ENCODE measurements at places on chromosomes 7 and 10.
A peak's percentile ranks its signal among the peaks of the same experiment; 100 is the strongest.

DNA sequence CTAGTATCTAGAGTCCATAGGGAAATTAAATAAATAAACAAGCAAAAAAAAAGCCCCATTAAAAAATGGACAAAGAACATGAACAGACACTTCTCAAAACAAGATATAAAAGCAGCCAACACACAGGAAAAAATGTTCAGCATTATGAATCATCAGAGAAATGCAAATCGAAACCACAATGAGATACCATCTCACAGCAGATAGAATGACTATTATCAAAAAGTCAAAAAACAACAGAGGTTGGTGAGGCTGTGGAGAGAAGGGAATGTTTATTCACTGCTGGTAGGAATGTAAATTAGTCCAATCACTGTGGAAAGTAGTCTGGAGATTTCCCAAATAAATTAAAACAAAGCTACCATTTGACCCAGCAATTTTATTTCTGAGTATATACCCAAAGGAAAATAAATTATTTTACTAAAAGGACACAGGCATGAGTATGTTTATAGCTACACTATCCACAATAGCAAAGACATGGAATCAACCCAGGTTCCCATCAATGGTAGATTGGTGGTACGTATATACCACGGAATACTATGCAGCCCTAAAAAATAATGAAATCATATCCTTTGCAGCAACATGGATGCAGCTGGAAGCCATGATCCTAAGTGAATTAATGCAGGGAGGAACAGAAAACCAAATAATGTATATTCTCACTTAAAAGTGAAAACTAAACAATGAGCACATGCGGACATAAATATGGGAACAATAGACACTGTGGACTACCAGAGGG is 366.5 kb upstream of the SEMA3C start:
- peak; percentile 92 for DNase-seq

GRCh38 chr7:132051311-132051710 is 494.9 kb upstream of the PODXL start:
- no peak for DNase-seq

- no peak for DNase-seq
These were observed 1250.9 kb upstream of the CELF2 start for GRCh38 chr10:9766762-9767161.

DNA sequence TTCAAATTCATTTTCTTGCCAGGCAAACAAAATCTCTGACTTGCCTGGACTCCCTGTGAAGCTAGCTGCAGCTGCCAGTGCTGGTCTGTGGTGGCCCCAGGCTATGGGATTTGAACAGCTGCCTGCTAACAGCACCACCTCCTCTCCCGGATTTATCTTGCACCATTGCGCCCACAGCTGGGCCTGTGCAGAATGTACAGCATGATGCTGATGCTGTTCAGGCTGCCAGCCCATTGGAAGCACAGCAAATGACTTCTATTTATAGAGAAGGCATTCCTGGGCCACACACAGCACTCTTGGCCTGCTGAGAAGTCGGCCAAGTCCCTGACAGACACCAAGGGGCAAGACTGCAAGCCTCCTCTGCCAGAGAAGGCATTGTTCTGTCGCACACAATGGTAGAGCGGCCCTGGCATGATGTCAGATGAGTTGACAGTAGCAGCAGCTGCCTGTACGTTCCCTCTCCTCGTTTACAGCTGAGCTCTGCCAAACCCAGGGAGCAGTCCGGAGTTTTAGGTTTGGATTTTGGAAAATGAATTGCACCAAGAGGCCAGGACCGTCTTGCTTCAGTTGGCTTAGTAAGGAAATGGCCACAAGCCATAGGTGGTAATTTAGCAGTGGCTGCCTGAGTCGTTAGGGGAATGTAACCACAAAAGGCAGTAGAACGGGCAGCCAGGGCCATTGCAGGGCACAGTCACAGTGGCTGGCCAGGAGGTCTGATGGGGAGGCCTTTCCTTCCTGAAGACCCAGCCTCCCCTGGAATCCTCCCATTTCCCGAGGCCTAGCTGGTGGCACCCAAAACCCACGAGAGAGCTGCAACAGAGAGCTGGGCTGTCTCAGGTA is 38.5 kb downstream of the MTURN start:
- peak; percentile 68 for DNase-seq

- DNase-seq, result peak; percentile 8
These were observed 60.9 kb downstream of the SLC16A9 start for GRCh38 chr10:59648711-59649201.

- DNase-seq, result peak; percentile 19
These were observed 55.6 kb upstream of the PNLIP start for GRCh38 chr10:116490028-116490662.

GRCh38 chr10:73836427-73836980 is 25.1 kb upstream of the NDST2 start:
- DNase-seq, result no peak

DNA sequence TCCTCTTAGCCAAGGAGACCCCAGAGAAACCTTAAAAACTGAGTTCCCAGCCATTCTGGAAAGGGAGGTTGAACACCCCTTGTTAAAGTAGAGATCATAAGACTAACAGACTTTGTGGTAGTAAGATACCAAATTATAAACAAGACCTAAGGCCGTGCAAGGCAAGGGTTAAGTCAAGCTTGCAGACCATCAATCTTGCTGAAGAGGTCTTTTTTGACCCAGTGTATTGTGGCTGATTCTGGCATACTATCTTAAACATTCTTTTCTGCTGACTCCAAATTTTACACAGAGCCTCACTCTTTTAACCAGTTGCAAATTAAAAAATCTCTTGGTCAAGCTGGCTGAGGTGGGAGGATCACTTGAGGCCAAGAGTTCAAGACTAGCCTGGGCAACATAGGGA is 1.2 kb upstream of the TBRG4 start:
- peak; percentile 9 for DNase-seq

DNA sequence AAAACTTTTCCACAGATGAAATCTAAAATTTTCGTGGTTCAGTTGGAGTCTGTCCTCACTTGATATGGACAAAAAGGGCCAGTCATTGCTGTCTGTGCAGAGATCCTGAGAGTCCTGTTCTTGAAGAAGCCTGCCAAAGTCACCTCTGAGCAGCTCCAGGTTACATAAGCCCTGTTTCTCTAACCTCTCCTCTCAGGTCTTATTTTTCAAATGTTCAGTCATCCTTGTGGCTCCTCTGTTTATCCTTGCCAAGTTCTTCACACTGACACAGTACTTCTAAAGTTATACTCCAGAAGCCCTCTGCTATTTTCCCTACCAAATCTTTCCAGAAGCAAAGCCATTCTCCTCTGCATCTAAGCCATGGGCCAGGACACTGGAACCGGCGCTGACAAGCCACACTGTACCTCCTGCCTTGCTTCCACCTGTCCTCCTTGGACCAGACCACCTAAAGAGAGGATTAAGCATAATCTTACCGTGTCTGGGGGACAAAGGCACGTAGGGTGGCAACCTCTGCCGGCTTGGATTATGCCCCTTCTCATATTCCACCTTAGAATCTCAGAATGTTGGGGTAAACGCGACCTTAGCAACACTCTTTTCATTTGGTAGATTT is 161.6 kb downstream of the JAZF1 start:
- no peak for DNase-seq

DNA sequence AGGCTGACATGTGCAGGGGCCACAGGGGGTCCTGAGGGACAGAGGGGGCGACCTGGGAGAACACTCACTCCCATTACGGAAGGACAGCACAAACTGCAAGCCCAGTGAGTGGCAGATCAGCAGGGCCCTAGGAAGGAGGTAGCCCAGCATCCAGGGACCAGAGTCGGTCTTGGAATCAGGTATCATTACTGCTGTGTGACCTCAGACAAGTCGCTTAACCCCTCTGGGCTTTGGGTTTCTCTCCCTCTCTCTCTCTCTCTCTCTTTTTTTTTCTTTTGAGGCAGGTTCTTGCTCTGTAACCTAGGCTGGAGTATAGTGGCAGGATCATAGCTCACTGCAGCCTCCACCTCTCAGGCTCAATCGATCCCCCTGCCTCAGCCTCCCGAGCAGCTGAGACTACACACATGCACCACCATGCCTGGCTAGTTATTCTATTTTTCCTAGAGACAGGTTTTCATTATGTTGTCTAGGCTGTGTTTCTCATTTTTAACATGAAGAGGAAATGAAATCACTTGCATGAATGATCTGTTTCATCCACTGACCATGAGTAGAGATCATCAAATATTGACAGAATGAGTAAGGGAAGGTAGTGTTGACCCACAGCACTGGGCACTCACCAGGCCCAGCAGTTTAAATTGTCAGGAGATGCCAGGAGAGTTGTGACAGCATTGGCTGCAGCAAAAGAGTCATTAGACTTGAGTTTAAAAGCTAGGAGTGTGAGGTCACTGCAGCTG is 49.4 kb downstream of the BUB3 start:
- no peak for DNase-seq

GRCh38 chr10:10207538-10207937 is 810.1 kb upstream of the CELF2 start:
- DNase-seq, result peak; percentile 3

GRCh38 chr7:149217570-149217969 is 21.9 kb upstream of the ZNF212 start:
- DNase-seq, result no peak

GRCh38 chr10:51800121-51800520 is 100.7 kb upstream of the CSTF2T start:
- no peak for DNase-seq

DNA sequence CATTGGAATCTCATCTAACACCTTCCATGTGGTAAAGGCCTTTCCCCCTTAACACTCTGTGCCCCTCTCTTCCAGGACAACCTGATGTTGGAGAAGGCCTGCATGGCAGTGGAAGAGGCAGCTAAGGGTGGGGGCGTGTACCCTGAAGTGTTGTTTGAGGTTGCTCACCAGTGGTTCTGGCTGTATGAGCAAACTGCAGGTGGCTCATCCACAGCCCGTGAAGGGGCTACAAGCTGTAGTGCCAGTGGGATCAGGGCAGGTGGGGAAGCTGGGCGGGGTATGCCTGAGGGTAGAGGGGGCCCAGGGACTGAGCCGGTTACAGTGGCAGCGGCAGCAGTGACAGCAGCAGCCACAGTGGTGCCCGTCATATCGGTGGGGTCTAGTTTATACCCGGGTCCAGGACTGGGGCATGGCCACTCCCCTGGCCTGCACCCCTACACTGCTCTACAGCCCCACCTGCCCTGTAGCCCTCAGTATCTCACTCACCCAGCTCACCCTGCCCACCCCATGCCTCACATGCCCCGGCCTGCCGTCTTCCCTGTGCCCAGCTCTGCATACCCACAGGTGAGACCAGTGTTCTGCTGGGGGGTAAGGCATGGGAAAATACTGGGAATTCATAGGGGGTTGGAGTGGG is 12.4 kb downstream of the NDST2 start:
- no peak for DNase-seq

DNA sequence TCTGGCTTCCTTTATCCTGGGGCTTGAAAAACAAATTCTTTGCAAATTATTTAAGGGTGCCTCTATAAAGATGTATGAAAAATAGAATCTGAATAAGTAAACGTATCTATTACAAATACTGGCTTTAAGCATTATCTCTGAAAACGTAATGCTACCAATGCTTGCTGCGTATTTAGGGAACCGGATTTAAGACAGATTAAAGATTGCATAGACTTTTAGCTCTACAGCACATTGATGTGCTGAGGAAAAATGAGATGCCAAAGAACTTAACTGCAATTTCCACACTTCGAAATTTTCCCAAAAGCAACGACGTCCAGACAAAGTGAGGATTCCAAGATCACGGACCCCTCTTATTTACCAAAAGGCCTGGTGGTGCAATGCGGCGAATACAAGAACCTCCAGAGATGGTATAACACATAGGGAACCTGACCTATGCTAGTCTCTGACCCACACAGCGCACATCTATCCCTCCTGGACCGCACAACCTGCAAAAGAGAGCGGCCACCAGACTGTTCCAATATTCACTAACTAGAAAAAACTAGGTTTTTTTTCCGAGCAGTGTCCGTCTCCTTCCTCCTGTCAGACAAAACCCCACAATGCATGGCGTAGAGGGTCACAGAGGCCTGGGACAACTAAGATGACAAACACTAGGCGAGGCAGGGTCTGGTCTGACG is 34.3 kb upstream of the PHF14 start:
- peak; percentile 2 for DNase-seq

DNA sequence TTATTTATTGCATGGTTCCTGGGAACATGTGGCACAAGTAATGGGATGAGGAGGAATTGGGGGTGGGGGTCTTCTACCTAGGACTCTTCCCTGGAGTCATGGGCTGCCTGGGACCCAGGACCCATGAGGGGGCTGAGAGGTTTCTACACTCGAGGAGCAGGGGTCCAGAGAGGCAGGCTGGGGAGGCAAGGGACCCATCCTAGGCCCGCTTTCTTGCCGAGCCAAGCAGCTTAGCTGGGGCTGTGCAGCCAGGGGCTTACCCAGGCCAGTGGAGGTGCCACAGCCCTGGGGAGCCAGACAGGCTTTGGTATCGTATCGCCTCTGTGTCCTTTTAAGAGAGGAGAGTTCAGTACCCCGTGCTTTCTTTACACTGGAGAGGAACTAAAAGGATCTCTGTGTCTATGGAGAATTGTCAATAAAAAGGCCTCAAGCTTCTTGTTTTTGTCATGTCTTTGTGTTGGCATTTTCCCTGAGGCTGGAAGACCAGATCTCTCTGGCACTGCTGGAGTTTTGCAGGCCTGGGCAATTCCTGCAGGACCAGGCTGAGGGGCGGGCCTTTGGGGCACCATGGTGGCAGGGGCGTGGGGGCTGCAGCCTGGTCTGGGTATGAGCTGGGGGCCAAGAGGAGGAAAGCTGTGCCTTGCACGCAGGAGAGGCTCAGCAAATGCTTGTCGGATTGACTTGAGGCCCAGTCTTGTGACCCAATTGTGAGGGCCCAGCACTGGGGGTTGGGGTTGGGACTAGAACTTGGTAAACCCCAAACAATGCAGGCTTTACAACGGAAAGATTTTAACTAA is 11.1 kb downstream of the SFRP5 start:
- DNase-seq, result no peak

GRCh38 chr10:99630433-99630832 is 10.2 kb upstream of the SLC25A28 start:
- DNase-seq, result peak; percentile 56

GRCh38 chr10:98029149-98030092 is 1.0 kb downstream of the CRTAC1 start:
- DNase-seq, result no peak

GRCh38 chr10:12945690-12946359 is 55.7 kb downstream of the CCDC3 start:
- DNase-seq, result no peak

DNA sequence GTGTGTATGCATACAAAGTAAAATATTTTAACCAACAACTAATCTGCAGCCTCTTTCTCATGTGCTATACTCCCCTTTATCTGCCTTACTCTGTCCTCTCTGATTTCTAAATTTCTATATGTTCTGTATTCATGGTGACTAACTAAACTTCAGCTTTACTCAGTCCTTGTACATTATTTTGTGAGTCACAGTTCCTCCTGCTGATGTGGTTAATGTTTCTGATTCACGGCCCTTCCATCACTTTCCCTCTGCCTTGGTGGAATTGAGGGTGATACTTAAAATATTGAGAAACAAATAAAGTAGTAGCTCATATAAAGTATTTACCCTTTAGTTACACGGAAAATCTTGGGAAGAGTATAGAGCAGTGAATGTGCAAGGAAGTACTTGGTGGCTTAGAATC is 899.1 kb upstream of the ZWINT start:
- no peak for DNase-seq

DNA sequence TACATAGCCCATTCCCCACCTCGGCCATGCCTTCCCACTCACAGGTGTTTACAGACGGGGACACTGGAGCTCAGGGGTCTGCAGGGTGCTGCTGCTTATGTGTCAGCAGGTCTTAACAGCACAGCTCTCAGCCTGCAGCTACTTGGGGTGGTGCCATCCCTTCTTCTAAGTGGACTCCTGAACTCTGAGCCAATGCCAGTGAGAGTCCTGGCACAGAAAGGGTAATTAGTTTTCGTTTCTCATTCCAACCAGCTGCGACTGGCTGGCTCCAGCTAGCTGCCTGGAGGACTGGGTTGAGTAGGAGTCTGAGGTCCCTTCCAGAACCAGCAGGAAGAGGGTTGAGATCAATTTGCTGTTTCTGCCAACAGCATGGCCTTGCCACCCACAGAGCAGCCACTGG is 88.3 kb upstream of the AGK start:
- DNase-seq, result no peak
